NCI-H2107 (cell line): ENCODE measurements at places on chromosomes 7 and 10.

DNA sequence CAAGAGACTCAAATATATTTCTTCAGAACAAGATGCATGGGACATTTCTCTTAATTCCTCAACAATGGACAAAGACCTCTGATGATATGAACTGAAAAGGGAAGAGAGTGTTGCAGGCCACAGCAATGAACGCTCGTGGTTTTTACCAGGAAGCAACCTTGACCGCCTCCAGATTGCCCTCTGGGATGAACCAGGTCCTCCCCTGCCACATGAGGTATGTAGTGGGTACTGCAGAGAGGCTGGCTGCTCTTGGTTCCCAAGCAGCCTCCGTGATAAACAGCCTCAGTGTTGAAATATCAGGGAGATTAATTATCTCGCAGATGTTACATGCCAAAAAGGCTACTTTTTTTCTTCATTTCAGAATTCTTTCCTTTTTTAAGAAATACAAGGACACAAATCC is 338.8 kb downstream of the ELMO1 start:
- DNase-seq: no peak

DNA sequence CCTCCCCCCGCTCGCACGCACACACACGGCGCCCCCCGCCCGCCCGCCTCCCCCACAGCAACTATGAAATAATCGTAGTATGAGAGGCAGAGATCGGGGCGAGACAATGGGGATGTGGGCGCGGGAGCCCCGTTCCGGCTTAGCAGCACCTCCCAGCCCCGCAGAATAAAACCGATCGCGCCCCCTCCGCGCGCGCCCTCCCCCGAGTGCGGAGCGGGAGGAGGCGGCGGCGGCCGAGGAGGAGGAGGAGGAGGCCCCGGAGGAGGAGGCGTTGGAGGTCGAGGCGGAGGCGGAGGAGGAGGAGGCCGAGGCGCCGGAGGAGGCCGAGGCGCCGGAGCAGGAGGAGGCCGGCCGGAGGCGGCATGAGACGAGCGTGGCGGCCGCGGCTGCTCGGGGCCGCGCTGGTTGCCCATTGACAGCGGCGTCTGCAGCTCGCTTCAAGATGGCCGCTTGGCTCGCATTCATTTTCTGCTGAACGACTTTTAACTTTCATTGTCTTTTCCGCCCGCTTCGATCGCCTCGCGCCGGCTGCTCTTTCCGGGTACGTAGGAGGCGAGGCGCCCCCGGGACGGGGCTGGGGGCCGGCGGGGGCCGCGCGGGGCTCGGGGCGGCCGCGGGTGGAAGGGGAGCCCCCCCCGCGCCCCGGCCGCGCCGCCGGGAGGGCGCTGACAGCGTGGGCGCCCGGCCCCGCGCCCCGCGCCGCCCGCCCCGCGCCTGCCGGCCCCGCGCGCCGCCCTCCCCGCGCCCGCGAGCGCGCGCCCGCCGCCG is 441 bp downstream of the BMI1 start:
- DNase-seq: no peak

- no peak for DNase-seq
These were observed 26.3 kb downstream of the MACROH2A2 start for GRCh38 chr10:70078937-70079336.

DNA sequence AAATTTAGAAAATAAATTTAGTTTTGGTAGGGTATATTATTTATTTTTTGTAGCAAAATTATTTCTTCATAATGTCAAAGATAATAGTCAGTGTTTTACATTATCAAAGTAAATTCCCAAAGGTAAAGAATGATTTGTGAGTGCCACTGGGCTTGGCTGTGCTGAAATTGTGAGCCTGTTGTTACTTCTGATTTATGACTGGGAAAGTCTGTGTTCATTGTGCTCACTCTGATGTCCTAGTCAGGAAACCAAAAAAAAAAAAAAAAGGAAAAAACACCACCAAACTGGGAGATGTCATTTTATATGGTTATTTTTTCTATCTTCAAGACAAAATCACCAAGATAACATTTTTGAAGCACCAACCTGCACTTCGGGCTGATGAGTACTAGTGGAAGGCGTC is 44.3 kb downstream of the MDFIC start:
- DNase-seq: no peak

DNA sequence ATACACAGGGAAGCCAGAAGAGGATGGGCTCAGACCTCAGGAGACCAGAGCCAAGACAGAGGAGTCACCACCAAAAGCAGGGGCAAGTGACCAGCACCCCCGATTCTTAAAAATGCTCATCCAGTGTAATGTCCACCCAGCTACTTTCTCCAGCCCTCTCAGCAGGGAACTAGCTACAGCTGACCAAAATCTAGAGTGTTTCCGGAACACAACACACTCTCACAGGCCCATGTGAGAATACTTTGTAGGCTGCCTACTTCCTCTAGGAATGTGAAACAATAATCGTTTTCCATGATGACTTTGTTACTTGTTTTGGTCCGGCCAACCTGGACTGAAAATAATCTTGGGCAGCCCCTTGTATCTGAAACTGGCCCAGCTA is 14.5 kb downstream of the PSAP start:
- no peak for DNase-seq

GRCh38 chr10:110679486-110680272 is 35.5 kb downstream of the RBM20 start:
- no peak for DNase-seq

GRCh38 chr10:116195583-116195982 is 77.4 kb downstream of the GFRA1 start:
- no peak for DNase-seq

GRCh38 chr7:95691464-95691863 is 80.9 kb upstream of the DYNC1I1 start:
- DNase-seq: no peak

- DNase-seq: no peak
These were observed 309.8 kb downstream of the PARD3 start for GRCh38 chr10:34505338-34505737.

GRCh38 chr10:99758211-99758891 is 24.1 kb upstream of the ABCC2 start:
- no peak for DNase-seq

- DNase-seq: no peak
These were observed 86.1 kb upstream of the NPY start for GRCh38 chr7:24197852-24198251.

GRCh38 chr10:11144626-11145494 is 127.2 kb downstream of the CELF2 start:
- no peak for DNase-seq

- no peak for DNase-seq
These were observed 42.7 kb upstream of the PLEKHA1 start for GRCh38 chr10:122331615-122332446.

DNA sequence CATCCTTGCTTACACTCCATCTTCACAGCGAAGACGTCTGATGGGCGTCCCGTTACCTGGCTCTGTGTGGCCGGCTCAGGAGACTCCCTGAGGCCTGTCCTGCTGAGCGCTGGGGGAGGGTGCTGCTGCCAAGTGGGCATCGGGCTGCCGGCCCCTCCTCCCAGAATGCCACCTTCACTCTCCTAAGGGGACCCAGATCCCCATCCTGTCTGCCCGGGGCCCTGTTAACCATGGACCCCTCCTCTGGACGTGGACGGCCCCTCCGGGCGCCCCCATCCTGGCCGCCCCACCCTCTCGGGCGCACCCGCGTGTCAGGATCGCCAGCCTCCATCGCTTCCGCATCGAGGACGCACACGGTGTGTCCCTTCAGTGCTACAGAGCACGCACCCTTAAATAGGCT is 7.3 kb upstream of the FOXL3 start:
- no peak for DNase-seq

DNA sequence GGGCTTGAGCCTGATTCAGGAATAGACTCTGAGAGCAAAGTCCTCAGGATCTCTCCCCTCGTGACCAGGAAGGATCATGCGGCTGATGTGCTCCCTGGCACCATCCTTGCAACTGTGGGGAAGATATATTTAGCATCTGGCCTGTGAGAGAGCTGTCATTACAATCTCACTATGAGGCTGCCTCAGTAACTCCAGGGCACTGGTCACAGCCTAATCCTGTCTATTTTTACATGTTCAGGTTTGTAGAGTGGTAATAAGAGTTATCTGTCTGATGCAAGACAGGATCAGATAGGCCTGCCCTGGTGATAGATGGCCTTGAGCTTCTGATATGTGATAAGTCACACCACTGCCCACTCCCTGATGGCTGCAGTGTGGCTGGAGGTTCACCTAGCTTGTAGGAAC is 50.7 kb downstream of the PPP1R3C start:
- no peak for DNase-seq

DNA sequence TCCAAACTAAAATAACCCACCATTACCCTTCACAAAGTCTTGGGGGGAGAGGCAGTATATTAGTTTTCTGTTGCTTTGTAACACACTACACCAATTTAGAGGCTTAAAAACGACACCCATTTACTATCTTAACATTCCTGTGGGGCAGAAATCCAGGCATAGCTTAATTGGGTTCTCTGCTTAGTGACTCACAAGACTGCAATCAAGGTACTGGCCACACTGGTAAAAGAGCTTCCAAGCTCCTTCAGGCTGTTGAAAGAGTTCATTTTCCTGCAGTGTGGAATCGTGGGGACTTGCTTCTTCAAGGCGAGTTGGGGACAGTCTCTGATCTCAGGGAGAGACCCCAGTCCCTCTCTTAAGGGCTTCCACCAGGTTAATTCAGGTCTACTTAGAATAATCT is 139.1 kb downstream of the XPNPEP1 start:
- no peak for DNase-seq

DNA sequence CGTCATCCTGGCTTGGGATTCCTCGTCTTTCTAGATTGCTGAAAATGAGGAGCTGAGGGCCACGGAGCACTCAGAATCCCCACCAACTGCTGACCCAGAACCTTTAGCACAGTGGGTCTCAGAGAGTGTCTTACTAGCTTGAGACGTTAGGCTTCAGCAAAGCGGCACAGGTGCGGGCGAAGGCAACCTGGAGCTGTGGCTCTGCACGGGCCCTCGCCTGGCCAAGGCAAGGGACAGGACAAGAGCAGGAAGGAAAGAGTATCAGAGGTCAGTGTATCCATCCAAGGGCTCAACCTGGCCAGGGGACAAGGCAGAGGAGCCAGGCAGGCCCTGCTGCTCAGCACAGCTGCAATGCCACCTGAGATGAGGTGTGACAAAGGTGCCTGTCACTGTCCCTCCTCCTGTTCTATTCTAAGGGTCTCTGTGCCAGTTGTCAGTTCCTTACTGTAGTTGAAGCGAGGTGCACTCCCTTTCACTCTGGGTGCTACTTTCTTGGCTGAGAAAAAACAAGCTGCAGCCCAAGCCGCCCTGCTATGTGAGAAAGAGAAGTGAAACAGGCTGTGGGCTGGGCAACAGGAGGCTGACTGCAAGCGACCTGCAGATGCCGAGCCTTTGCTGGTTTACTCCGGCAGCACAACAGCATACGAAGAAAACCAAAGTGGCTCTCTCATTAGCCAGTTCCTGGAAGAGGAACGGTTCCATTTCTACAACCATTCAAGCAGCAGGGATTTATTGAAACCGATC is 33.3 kb upstream of the KDM7A start:
- no peak for DNase-seq

DNA sequence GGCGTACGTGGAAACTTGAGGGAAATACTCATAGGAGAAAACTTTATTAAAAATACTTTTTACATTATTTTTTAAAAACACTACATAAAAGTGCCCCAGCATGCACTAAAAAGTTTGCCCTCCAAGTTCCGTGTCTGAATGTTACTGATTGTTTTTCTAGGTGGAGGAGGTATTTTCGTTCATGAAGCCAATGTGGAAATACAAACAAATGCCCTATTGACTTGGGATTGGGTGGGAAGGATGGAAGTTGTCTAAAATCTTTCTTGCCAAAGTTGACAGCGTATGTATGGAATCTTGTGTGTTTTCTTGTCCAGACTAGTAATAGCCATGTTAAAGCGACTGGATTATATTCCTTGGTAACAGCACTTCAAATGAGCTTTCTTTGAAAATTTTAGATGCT is 1.2 kb downstream of the PROSER2 start:
- no peak for DNase-seq

DNA sequence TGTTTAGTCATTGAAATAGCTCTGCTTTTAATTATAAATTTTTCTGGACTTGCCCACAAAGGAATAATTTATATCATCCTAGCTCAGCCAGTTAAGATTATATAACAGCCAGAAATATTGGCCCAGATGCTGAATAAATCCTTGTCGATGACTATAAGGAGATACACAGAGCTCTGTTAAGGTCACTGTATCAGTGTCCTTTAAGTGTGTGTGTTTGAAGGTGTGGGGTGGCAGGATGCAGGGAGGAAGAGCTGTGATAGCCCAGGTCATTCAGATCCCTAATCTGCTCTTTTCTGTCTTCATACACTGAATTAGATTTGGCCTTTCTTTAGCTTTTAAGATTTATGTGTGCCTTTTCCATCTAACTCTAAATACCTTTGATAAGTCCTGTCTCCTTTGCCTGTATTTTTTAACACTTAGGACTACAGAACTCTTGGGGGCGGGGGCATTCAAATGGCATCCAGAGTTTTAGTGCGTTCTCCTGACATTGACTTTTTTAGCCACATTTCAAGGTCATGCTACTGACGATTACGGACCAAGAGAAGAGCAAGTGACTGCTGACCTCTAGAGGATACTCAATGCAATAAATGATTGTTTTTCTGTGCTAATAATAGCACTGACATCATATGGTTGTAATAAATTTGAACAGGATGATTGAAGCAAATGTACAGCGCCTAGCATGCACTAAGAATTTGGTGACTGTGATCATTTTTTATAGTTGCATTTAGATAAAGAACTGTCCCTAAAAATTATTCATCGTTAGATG is 172.3 kb downstream of the CACNB2 start:
- no peak for DNase-seq

DNA sequence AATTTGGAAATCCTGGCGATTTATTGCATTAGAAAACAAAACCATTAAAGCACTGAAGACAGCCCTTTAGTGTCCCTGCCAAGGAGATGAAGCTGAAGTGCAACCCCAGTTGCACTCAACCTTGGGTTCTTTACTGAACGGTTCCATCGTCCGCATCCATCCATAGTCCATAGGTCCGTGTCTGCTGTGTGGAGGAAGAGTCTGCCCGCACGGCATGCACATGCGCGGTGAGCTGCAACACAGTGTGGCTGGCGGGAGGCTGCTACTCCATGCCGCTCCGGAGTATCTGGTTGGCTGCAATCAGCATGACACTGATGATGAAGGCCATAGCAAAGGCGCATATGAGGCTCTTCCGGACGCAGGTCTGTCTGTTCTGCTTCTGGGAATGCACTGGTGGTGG is 624.6 kb downstream of the CALN1 start:
- no peak for DNase-seq

- no peak for DNase-seq
These were observed 301.2 kb downstream of the PLXDC2 start for GRCh38 chr10:20117471-20117870.
